ENCODE measurements at places on chromosomes 5 and 9.

- no peaks in the 10 kb centered on the region for H3K27me3 ChIP-seq
- no peaks in the 10 kb centered on the region for H3K36me3 ChIP-seq
- H3K27ac ChIP-seq = no peak overlapping the region
- peaks cover 4% of the 10 kb centered on the region for H3K4me1 ChIP-seq
- DNase-seq = no peak
These were observed 592.5 kb upstream of the CLINT1 start for GRCh38 chr5:158451203-158451992.

GRCh38 chr9:5509573-5509972, 758 bp upstream of the PDCD1LG2 start:
- H3K36me3 ChIP-seq = no peaks in the 10 kb centered on the region
- peaks cover 45% of the 10 kb centered on the region for H3K4me1 ChIP-seq
- H3K27me3 ChIP-seq = peaks cover 2% of the 10 kb centered on the region
- H3K27ac ChIP-seq = peak overlapping the region; percentile 4

GRCh38 chr5:111689357-111689935, 67.5 kb downstream of the NREP start:
- H3K27me3 ChIP-seq = no peaks in the 10 kb centered on the region
- H3K27ac ChIP-seq = no peak overlapping the region
- no peaks in the 10 kb centered on the region for H3K36me3 ChIP-seq
- peaks cover 3% of the 10 kb centered on the region for H3K4me1 ChIP-seq
- H3K4me3 ChIP-seq = no peak overlapping the region

DNA sequence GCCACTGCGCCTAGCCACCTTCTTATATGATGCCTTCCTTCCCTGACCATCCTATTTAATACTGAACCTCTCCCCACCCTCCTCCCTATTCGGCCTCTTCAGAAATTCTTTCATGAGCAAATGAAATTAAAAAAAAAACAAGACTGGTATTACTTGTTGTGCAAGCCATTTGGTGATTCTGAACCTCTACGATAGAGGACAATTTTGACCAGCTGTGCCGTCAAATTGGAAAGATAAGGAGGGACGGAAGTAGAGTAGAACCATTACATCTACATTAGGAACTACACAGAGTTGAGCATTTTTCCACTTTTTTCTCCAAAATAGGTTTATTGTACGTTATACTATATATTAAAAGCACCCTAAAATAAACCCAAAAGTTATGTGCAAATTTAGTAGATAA, 2.9 kb downstream of the DHX29 start:
- DNase-seq = no peak
- H3K27me3 ChIP-seq = no peaks in the 10 kb centered on the region
- H3K4me1 ChIP-seq = no peaks in the 10 kb centered on the region
- H3K27ac ChIP-seq = no peak overlapping the region
- H3K4me3 ChIP-seq = no peak overlapping the region

- H3K27me3 ChIP-seq = no peaks in the 10 kb centered on the region
- no peak overlapping the region for H3K4me3 ChIP-seq
- H3K27ac ChIP-seq = no peak overlapping the region
- H3K36me3 ChIP-seq = no peaks in the 10 kb centered on the region
- no peaks in the 10 kb centered on the region for H3K4me1 ChIP-seq
- DNase-seq = no peak
These were observed 329.0 kb downstream of the TLE4 start for GRCh38 chr9:79900754-79901153.

DNA sequence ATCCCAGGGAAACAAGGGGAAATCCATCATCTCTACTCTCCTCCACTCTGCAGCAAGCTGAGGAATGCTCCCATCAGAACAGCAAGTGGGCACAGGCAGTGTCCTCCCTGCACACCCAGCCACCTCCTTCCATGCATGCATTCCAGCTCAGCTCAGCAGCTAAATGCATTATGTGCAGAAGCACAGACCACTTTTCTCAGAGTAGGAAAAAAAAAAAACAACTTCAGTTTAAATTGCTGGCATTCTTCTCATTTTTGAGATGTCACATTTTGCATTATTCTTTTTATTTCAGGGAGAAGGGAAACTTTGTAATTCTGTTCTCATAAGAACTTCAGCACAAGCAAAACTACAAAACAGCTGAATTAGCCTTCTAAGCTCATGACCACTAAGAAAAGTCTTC, 312.2 kb downstream of the SEMA5A start:
- H3K27me3 ChIP-seq = no peaks in the 10 kb centered on the region
- no peak overlapping the region for H3K4me3 ChIP-seq
- H3K4me1 ChIP-seq = peaks cover 12% of the 10 kb centered on the region
- no peak overlapping the region for H3K27ac ChIP-seq

GRCh38 chr9:131627648-131628458, 82.5 kb downstream of the PRRT1B start:
- H3K27ac ChIP-seq = peak overlapping the region; percentile 36
- DNase-seq = no peak
- peaks cover 54% of the 10 kb centered on the region for H3K36me3 ChIP-seq
- no peak overlapping the region for H3K4me3 ChIP-seq
- H3K4me1 ChIP-seq = peaks cover 26% of the 10 kb centered on the region

DNA sequence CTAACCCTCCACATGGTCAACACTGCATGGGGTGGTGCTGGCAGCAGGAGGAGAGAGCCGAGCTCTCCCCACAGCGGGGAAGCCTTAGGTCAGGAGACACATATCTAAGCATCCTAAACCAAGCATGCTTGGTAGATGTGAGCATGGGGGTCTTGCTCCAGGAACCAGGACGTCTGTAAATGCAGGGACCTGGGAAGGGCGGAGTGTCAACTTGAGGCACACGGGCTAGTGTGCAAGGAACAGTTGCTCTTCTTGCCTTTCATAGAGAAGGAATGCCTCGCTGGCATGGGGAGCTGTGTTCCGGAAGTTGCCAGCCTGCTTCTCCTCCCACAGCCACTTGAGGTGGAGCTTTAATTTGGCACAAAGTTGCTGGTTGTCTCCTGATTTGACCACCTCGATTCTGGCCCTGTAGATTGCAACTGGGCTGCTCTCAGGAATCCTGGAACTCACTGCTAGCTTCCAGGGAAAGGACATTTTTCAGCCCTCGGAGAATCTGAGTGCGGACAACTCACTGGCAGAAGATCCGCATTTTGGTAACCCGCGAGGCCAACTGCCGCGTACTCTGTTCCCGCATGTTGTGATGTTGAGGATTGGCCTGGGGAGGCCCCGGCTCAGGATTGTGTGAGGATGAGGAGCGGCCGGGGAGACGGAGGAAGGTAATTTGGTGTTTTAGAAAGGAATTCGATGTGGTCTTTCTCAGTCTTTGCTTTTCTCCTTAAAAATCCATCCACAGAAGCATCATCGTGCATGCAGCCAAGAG, 370.3 kb upstream of the IRX1 start:
- H3K4me1 ChIP-seq = no peaks in the 10 kb centered on the region
- no peaks in the 10 kb centered on the region for H3K27me3 ChIP-seq
- H3K4me3 ChIP-seq = no peak overlapping the region
- DNase-seq = no peak
- H3K27ac ChIP-seq = no peak overlapping the region

DNA sequence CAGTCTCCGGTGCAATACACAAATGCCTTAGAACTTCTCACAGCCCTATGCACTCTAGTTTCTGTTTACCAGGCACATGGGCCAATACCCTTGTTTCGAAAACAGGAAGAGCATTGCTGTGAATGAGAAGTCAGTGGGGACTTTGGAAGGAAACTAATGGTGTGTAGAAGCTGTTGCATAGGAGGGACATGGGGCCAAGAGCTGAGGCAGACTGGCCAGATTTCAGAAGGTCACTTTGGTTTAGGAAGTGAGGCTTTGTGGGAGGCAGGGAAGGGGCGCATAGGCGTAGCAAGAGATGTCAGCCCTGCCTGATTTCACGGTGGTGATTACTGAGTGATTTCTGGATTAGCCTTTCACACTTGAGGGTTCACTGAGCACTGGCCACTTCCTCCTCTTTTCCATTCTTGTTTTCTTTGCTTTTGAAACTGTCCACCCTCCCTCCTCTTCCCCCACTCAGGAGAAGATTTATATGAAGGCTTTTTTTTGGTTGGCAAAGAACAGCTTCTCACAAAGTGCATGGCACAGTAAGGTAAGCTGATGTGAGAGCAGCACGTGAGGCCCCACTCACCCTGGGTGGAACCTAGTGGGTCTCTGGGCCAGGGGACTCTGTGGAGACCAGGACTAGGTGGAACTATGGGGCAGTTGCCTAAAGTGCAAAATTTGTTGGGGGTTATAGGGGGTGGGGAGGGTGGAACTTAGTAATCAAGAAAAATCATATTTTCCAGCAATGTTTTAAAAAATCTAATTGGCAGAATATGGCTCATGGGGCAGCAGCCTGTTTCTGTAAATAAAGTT, 6.1 kb upstream of the TMEM252 start:
- no peak overlapping the region for H3K4me3 ChIP-seq
- no peaks in the 10 kb centered on the region for H3K27me3 ChIP-seq
- no peak for DNase-seq
- H3K4me1 ChIP-seq = peaks cover 5% of the 10 kb centered on the region
- no peaks in the 10 kb centered on the region for H3K36me3 ChIP-seq
- H3K27ac ChIP-seq = no peak overlapping the region

GRCh38 chr5:115514220-115514619, 30.4 kb downstream of the FEM1C start:
- H3K4me1 ChIP-seq = no peaks in the 10 kb centered on the region
- no peak overlapping the region for H3K4me3 ChIP-seq
- H3K36me3 ChIP-seq = no peaks in the 10 kb centered on the region

DNA sequence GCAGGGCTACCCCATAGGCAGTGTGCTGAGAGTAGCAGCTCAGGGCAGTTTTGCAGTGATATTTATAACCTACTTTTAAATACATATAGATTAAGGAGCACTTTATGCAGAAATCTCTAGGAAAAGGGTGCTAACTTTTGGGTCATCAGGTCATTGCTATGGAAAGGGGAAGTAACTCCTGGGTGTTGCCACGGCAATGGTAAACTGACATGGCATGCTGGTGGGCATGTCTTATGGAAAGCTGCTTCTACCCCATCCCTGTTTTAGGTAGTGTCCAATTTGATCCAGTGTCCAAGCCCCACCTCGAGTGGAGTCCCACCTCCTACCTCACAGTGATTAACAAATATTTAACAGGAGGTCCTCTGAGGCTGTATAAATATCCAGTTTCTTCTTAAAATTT, 56.8 kb upstream of the XPA start:
- H3K36me3 ChIP-seq = no peaks in the 10 kb centered on the region
- peaks cover 4% of the 10 kb centered on the region for H3K4me1 ChIP-seq
- no peak overlapping the region for H3K4me3 ChIP-seq
- DNase-seq = no peak
- peaks cover 3% of the 10 kb centered on the region for H3K27me3 ChIP-seq
- H3K27ac ChIP-seq = no peak overlapping the region

GRCh38 chr9:7137571-7137970, 379.8 kb downstream of the KDM4C start:
- no peak overlapping the region for H3K4me3 ChIP-seq
- no peak overlapping the region for H3K27ac ChIP-seq
- no peak for DNase-seq
- peaks cover 3% of the 10 kb centered on the region for H3K36me3 ChIP-seq

GRCh38 chr9:94525396-94526035, 29.4 kb upstream of the PCAT7 start:
- peaks cover 1% of the 10 kb centered on the region for H3K27me3 ChIP-seq
- no peaks in the 10 kb centered on the region for H3K36me3 ChIP-seq
- no peak overlapping the region for H3K27ac ChIP-seq
- H3K4me3 ChIP-seq = no peak overlapping the region
- no peaks in the 10 kb centered on the region for H3K4me1 ChIP-seq
- DNase-seq = no peak

DNA sequence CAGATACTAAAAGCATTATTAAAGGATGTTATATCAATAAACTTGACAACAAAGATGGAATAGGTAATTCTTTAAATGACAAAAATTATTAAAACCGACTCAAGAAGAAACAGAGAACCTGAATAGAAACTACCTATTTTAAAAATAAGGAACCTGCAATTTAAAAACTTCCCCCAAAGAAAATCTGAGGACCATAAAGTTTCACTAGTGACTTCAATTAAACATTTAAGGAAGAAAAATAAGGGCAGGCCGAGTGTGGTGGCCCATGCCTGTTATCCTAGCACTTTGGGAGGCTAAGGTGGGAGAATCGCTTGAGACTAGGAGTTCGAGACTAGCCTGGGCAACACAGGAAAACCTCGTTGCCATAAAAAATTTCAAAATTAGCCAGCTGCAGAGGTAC, 99.6 kb downstream of the FANCC start:
- H3K4me3 ChIP-seq = no peak overlapping the region
- H3K27ac ChIP-seq = no peak overlapping the region
- H3K27me3 ChIP-seq = no peaks in the 10 kb centered on the region

DNA sequence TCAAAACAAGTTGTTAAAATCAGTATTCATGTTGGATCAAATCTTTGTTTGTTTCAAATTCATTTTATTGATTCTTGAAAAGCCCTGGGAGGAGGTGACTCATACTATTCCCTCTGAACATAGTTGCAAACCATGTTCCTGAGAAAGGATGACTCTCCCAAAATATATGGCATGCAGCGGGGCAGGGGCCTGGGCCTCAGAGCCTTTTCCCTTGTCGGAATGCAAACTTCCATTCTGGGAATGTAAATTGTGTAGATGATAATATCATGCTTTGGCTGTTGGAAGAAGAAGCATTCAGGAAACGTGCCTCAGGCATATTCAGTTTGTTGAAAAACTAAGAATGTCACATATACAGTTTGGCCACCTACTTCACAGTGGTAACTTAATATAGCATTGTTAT, 242.0 kb downstream of the AUH start:
- no peak for DNase-seq
- H3K4me3 ChIP-seq = no peak overlapping the region
- H3K27me3 ChIP-seq = no peaks in the 10 kb centered on the region
- H3K27ac ChIP-seq = peak overlapping the region; percentile 39

GRCh38 chr5:119059740-119060255, 11.1 kb upstream of the DMXL1 start:
- H3K36me3 ChIP-seq = no peaks in the 10 kb centered on the region
- H3K27ac ChIP-seq = no peak overlapping the region
- peaks cover 6% of the 10 kb centered on the region for H3K4me1 ChIP-seq
- no peak overlapping the region for H3K4me3 ChIP-seq

GRCh38 chr9:112861638-112862555, 28.8 kb downstream of the SLC46A2 start:
- no peak overlapping the region for H3K27ac ChIP-seq
- no peaks in the 10 kb centered on the region for H3K27me3 ChIP-seq
- H3K4me3 ChIP-seq = no peak overlapping the region
- H3K36me3 ChIP-seq = peaks cover 3% of the 10 kb centered on the region
- no peak for DNase-seq
- H3K4me1 ChIP-seq = peaks cover 6% of the 10 kb centered on the region

- peak; percentile 22 for DNase-seq
- peaks cover 14% of the 10 kb centered on the region for H3K36me3 ChIP-seq
- peaks cover 20% of the 10 kb centered on the region for H3K27me3 ChIP-seq
These were observed 1.3 kb upstream of the ST8SIA4 start for GRCh38 chr5:100904259-100904861.

- no peaks in the 10 kb centered on the region for H3K36me3 ChIP-seq
- no peak overlapping the region for H3K4me3 ChIP-seq
- H3K27ac ChIP-seq = no peak overlapping the region
These were observed 90.9 kb upstream of the PHYKPL start for GRCh38 chr5:178323541-178323865.
